ENCODE measurements at places on chromosomes 5 and 9. TPM values are rescaled to one million over a fixed set of nuclear protein-coding genes. Genes with fewer than 3 reads are reported as not detected.

- no peak for DNase-seq
These were observed 601.8 kb upstream of the ZNF608 start for GRCh38 chr5:125348221-125348692.

- DNase-seq, result no peak
These were observed 320.3 kb downstream of the DIRAS2 start for GRCh38 chr9:90322296-90322695.

DNA sequence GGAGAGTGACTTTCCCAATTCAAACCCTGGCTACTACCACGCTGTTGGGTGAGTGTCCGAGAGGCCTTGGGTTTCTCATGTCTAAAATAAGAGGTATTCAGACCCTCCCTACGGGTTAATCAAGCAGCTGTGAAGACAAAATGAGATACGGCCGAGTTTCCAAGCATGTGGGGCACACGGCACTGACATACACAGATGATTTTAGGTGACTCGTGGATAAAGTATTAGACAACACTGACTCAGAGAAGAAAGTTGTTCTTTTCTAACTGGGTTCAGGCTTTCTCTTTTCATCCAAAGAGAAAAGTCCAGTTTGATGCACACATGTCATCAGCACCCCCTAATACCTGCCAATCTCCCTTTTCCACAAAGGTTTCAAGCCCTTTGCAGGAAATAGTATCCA lies 15.6 kb downstream of the FOXI1 start:
- DNase-seq, result no peak

GRCh38 chr5:154714266-154714986 lies 40.8 kb upstream of the LARP1 start:
- DNase-seq, result no peak

DNA sequence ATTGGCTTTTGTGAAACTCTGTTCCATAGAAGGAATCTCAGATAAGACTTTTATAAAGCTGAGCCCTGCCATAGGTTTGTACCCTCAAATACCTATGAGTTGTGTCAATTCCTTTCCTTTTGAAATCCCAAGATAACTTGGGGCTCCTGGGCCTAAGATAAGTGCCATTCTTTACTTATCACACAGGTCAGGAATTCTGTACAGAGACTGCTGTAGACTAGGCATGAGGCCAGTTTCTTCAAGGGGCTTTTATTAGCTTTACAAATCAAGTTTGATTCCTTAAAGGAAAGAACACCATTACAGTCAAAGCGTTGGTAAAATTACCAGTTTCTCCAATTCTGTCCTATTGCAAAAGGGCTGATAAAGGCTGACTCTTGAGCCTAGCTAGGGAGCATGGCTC lies 39.2 kb downstream of the SHC3 start:
- DNase-seq, result no peak

The SPINK13 gene
- total RNA-seq, result not detected

The GPR151 gene
- not detected for total RNA-seq
